ENCODE measurements at places on chromosomes 6 and 20.

DNA sequence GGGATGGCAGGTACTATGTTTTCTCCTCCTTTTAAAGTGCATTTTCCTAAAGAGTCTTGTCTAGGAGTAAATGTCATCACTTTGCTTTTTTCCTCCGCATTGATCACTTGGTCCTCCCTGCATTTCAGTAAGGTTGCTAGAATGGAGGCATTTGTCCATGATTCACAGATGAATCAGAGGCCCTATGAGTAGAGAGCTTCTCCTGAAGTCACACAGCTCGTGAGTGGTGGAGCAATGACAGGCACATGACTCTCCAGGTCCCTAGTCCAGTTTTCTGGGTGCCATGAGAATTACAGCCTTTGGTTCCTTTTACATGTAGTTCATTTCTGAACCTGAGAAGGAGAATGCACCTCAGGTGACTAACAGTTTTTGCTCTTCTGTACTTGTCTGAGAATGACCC is 50.5 kb downstream of the HLA-A start:
- DNase-seq: no peak

- DNase-seq: no peak
Observed at GRCh38 chr6:91697010-91697695, 1110.3 kb upstream of the MAP3K7 start.

GRCh38 chr6:46772762-46773161 is 20.4 kb upstream of the MEP1A start:
- DNase-seq: no peak

DNA sequence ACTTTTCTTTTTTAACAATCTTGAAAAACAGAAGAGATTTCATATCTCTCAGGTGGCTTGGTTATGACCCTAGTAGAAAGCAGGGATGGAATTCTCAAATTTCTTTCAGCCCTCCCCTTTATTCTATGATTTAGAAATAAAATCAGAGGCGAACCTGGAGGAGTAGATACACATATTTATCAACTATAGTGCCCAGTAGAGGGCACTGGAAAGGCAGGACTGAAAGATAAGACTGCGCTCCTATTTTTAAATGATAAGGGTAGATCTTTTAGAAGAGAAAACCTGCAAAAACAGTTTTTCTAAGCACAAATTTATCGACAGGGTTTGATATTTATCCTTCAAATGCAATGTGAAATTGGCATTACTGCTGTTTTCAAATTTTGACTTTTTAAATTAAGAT is 1296.6 kb downstream of the EPHA7 start:
- peak; percentile 7 for DNase-seq

DNA sequence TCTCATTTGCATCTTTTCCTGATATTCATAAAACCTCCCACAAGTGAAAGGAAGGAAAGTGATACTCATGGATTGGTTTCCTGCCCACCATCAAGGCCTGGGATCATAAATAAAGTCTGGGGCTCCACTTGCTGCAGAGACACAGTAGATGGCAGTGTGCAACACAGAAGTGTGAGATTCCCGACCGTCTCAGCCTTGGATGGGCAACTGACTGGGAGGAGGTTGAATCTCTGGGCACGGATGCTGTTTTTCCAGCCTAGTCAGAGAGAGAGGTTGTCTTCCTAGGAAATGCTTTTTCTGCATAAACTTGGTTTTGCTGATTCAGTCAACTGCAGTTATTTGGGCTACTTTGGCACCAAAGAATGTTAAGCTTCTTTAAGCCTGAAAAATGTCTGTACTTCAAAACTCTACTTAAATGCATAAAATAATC is 9.9 kb upstream of the RFPL4B start:
- peak; percentile 9 for DNase-seq

GRCh38 chr6:7214468-7214867 is 98.5 kb downstream of the SSR1 start:
- DNase-seq: no peak

DNA sequence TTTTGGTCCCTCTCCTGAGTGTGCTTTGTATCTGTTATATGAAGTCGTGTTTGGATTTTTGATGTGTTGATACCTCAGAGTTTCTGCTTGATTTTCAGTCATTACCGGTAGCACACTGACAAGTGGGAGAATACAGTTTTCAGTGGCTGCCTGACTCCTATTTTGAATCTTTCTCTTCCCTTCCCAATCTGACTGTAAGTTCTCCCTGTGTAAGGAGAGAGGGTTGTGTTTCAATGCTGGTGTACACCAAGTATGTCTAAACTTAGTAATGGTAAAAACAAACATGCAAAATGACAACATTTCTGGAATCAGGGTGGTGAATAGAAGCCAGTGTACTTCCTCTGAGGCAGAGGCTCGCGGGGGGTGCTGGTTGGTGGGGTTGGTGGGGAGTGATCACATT is 103.4 kb downstream of the HIVEP1 start:
- no peak for DNase-seq

DNA sequence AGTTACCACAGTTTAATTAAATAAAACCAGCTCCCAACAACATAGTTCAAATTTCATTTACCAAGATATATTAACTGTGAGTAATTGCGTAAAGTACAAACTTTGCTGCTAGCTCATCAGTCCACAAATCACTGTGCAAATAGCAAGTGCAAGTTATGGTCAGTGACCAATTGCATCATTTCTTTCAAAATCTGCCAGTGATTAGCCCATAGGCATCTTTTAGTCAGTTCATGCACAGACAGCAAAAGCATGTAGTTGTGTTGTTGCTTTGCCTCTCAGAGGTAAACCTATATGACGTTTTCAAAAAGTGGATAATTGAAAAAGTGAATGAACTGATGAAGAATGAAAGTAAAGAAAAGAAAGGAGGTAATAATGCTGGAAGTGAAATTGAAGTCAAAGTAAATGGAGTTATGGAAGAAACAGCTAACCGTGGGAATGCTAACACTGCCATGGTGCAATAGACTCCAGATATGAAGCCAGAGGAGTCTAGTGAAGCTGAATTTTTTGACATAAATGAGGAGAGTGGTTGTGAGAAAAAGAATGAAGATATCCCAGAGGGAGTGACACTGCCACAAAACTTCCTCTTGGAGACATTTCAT is 36.5 kb downstream of the ENPP1 start:
- no peak for DNase-seq

- DNase-seq: no peak
Observed at GRCh38 chr6:99592900-99593299, 13.7 kb upstream of the PRDM13 start.

Data from LoVo (cell line).